KBM-7 (cell line): ENCODE measurements at places on chromosomes 4 and X.

DNA sequence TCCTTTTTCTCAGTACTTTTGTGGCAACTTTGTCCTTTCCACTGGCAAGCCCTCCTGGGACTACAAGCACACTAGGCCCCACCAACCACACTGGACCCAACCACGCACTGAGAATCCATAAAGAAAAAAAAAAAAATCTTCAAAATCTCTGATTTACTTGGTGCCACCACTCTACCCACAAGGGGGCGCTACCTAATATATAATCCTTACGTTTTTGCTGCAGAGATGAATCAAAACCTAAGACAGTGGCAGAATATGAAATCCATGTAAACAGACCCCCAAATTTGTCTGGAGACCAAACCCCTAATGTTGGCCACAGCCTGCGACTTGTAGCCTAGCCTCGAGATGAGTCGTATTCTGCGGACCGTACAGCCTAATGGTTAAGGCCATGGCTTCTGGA is 63.5 kb upstream of the ARHGAP36 start:
- peak; percentile 38 for DNase-seq

GRCh38 chr4:173317004-173317403 is 17.2 kb downstream of the HMGB2 start:
- DNase-seq: peak; percentile 27

DNA sequence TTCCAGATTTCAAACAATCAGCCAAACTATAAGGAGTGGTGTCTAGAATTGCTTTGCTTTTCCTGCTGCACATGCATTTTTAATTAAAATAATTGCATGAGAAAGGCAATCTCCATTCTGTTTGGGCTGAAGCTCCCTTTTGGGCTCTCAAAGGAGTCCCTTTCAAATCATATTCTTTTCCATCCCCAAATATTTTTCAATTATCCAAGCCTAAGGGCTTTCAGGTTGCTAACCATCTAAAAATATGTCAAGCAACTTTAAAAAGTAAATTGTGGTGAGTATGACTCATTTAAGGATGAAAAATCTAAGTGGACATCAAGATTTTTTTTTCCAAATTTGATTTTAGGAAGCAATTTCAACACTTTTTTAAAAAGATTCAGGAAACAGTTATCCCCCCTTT is 28.4 kb downstream of the PIR start:
- DNase-seq: no peak

DNA sequence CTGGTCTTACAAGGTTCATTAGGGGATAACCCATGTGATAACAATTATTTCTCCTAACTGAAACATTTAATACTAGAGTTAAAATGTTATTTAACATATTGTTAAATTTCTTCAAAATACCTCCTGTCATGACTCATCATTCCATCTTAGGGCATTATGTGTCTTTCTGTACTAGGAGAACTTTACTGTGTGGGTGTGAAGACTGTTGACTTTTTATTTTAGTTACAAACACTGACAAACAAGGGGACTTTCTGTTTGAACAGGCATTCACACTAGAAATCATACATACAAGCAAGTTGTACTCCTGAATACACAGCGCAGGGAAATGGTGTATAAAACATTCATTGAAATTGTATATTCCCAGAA is 175.9 kb downstream of the FBXW7 start:
- no peak for DNase-seq
